ENCODE measurements at places on chromosomes 4 and X.

- H3K36me3 ChIP-seq = no peaks in the 10 kb centered on the region
- no peaks in the 10 kb centered on the region for H3K27me3 ChIP-seq
- H3K4me1 ChIP-seq = peaks cover under 1% of the 10 kb centered on the region
These were observed 636.9 kb upstream of the BOD1L1 start for GRCh38 chr4:14264437-14264836.

DNA sequence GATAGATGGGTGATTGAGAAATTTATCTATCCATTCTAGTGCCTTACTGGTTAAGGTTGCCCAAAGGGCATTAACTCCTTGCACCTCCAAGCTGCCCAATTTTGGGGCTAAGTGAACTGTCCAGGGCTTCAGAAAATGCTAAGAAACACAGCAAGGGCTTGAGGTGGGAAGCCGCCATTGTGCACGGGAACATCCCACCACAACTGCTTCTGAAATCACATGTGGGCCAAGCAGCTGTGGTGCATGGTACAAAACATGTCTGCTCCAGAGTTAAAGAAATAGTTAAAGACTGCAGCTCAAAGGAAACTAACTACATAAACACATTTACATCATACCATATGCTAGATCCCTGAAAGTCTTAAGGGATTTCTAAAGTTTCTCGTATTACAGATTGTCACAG is 144.3 kb upstream of the NDST3 start:
- H3K4me3 ChIP-seq = no peak overlapping the region
- DNase-seq = no peak
- no peaks in the 10 kb centered on the region for H3K36me3 ChIP-seq
- H3K27me3 ChIP-seq = no peaks in the 10 kb centered on the region

GRCh38 chr4:53013873-53014775 is 152.0 kb downstream of the RASL11B start:
- no peaks in the 10 kb centered on the region for H3K4me1 ChIP-seq
- DNase-seq = no peak
- H3K36me3 ChIP-seq = no peaks in the 10 kb centered on the region
- no peak overlapping the region for H3K27ac ChIP-seq

DNA sequence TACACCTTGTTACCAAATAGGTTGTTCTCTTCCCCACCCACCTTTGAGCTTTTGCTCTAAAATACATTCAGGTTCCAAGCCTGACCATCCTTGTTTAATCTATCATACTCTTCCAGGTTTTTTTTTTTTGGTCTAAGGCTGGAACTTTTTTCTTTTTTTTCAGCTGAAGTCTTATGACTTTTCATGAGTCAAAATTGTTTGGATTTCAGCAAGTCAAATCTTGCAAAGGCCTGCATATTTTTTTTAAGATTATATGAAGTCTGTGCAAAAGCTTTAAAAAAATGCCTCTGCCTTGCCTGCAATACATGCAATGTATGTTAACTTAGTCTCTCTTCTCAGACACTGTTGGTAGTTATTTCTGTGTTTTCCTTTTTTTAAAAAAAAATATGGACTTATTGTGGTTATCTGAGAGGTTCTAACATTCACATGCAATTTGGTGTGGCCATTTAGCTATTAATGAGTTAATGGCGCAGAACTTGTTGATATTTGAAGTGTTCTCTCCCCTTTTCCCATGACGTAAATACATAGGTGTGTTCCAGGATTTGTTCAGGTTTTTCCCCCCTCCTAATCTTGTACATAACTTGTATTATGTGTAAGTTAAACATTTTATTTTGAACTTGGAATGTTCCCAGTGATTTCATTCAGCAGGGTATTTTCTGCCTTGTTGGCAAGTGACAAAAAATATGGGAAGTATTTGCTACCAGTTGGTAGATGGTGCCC is 58.7 kb downstream of the CCKAR start:
- DNase-seq = no peak
- H3K4me3 ChIP-seq = no peak overlapping the region
- no peak overlapping the region for H3K27ac ChIP-seq
- no peaks in the 10 kb centered on the region for H3K4me1 ChIP-seq
- no peaks in the 10 kb centered on the region for H3K27me3 ChIP-seq
- no peaks in the 10 kb centered on the region for H3K36me3 ChIP-seq

- no peak overlapping the region for H3K27ac ChIP-seq
- no peak overlapping the region for H3K4me3 ChIP-seq
- no peaks in the 10 kb centered on the region for H3K27me3 ChIP-seq
- no peaks in the 10 kb centered on the region for H3K4me1 ChIP-seq
- H3K36me3 ChIP-seq = no peaks in the 10 kb centered on the region
These were observed 27.4 kb upstream of the PLAC1 start for GRCh38 chrX:134685668-134686067.

DNA sequence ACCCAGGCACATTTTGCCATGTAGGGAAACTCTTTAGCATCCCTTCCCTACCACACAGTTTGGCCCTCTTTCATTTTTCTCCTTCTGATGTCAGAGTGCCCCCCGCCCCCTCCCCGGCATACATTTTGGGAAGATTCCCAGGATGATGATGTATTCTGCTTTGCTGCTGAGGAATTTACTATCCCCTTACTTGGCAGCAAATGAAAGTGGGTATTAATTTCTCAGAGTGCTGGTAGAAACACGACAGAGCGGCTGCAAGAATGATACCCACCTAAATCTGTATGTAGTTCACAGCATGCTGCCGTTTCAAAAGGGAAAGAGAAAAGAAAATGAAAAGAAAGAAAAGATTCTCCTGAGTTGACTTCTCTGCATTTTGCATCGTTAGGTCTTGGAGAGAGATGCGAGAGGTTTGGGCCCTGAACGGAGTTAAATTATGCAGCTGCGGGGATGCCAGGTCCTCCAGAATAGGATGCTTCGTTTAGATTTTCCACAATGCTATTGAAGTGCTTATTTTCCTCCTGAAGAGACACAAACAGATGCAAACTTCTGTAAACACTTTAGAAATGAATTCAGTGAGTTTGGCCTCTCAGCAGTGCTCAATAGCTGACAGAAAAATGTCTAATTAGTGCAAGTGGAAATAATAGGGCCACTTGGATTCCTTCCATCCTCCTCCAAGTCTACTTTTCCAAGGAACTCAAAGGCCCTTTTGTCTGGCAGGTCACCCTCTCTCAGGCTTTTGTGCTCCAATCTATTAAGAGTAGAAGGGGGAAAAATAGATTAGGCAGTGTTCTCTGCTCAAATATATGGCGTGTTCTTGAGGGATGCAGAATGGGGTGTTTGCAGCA is 106.2 kb downstream of the ALPK1 start:
- H3K27ac ChIP-seq = no peak overlapping the region
- H3K4me3 ChIP-seq = no peak overlapping the region
- no peaks in the 10 kb centered on the region for H3K36me3 ChIP-seq
- H3K27me3 ChIP-seq = no peaks in the 10 kb centered on the region
- no peak for DNase-seq
- H3K4me1 ChIP-seq = no peaks in the 10 kb centered on the region

GRCh38 chrX:152892999-152893891 is 4.6 kb upstream of the ZNF185 start:
- no peak overlapping the region for H3K4me3 ChIP-seq
- no peaks in the 10 kb centered on the region for H3K4me1 ChIP-seq
- no peaks in the 10 kb centered on the region for H3K27me3 ChIP-seq

DNA sequence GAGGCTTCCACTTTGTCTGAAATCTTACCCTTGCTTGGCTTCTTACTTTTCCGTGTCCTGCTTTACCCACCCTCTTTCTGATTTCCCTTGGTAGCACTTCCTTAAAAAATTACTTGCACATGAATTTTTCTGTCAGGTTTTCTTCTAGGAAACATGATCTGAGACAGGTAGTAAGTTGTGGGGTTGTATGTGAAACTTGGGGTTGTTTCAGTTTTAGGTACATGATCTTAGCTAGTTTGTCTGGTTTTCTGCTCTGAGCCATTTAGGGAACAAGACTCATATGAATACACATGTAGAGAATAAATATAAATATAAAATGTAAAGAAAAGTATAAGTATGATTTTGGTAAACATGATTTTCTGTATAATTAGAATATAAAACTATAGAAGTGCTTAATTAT is 17.4 kb upstream of the ARMCX2 start:
- peak; percentile 59 for DNase-seq
- peak overlapping the region; percentile 55 for H3K27ac ChIP-seq
- H3K36me3 ChIP-seq = no peaks in the 10 kb centered on the region
- H3K27me3 ChIP-seq = no peaks in the 10 kb centered on the region

DNA sequence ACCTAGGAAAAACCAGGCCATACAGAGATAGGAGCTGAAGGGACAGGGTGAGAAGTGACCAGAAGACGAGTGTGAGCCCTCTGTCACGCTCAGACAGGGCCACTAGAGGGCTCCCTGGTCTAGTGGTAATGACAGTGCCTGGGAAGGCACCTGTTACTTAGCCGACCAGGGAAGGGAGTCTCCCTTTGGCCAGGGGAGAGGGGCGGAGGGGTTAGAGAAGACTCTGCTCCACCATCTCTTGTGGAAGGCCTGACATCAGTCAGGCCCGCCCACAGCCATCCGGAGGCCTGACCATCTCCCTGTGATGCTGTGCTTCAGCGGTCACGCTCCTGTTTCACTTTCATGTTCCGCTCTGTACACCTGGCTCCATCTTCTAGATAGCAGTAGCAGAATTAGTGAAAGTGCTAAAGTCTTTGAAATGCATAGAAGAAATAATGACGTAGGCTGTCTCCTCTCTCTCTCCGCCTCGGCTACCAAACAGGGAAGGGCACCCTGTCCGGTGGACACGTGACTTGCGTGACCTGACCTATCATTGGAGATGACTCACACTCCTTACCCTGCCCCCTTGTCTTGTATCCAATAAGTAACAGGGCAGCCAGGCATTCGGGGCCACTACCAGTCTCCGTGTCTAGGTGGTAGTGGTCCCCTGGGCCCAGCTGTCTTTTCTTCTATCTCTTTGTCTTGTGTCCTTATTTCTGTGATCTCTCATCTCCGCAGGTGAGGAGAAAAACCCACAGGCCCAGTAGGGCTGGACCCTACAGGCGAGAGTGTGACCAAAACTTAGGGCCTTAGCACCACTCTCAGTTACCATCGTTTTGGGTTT is 26.7 kb downstream of the HTT-AS start:
- H3K27me3 ChIP-seq = peaks cover 32% of the 10 kb centered on the region
- no peaks in the 10 kb centered on the region for H3K36me3 ChIP-seq
- peak overlapping the region; percentile 65 for H3K27ac ChIP-seq

GRCh38 chrX:72465889-72466288 is 106.8 kb downstream of the HDAC8 start:
- no peaks in the 10 kb centered on the region for H3K27me3 ChIP-seq
- no peaks in the 10 kb centered on the region for H3K36me3 ChIP-seq

- no peaks in the 10 kb centered on the region for H3K36me3 ChIP-seq
- no peak for DNase-seq
- H3K27me3 ChIP-seq = no peaks in the 10 kb centered on the region
- H3K4me1 ChIP-seq = no peaks in the 10 kb centered on the region
- H3K27ac ChIP-seq = no peak overlapping the region
These were observed 647.0 kb upstream of the AADAT start for GRCh38 chr4:170736710-170737109.

- no peaks in the 10 kb centered on the region for H3K27me3 ChIP-seq
- H3K36me3 ChIP-seq = no peaks in the 10 kb centered on the region
- no peak overlapping the region for H3K4me3 ChIP-seq
These were observed 66.4 kb downstream of the HPRT1 start for GRCh38 chrX:134526399-134526798.

DNA sequence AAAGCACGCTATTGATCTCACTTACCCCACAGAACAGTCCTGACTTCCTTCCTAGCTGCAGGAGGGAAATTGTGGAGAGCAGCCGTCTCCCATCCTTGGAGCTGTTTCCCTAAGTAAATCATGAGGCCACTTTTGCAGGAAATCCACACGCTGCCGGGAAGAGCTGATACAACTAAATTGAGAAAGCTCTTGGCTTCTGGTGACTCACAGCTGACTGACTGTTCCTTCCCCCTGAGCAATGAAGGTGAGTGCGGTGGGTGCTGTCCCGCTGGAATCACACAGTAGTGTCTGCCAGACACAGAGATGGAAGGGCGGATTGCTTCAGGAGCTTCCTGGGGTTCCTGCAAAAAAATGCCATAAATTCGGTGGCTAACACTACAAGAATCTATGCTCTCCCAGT is 268.9 kb downstream of the ASMT start:
- H3K27ac ChIP-seq = no peak overlapping the region
- H3K4me3 ChIP-seq = no peak overlapping the region
- DNase-seq = no peak
- no peaks in the 10 kb centered on the region for H3K27me3 ChIP-seq
- H3K36me3 ChIP-seq = no peaks in the 10 kb centered on the region
- H3K4me1 ChIP-seq = no peaks in the 10 kb centered on the region

DNA sequence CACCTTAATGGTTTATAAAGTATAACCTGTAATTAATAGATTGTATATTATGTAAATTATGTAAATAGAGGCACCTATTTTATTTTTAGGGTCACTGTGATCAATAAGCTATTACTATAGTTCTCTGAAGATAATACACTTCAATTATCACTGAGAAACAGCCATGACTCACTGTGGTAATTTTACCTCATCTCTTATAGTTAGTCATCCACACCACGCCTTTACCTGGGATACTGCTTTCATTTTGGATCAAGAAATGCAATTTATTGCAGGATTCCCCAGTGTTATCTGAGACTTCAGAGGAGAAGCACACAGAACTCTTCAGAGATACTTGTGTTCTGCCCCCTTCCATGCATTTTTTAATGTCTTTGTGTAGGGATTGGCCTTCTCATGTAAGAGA is 348.1 kb upstream of the ATOH1 start:
- no peak overlapping the region for H3K4me3 ChIP-seq
- H3K27ac ChIP-seq = no peak overlapping the region
- H3K36me3 ChIP-seq = no peaks in the 10 kb centered on the region
- no peaks in the 10 kb centered on the region for H3K4me1 ChIP-seq
- H3K27me3 ChIP-seq = no peaks in the 10 kb centered on the region

DNA sequence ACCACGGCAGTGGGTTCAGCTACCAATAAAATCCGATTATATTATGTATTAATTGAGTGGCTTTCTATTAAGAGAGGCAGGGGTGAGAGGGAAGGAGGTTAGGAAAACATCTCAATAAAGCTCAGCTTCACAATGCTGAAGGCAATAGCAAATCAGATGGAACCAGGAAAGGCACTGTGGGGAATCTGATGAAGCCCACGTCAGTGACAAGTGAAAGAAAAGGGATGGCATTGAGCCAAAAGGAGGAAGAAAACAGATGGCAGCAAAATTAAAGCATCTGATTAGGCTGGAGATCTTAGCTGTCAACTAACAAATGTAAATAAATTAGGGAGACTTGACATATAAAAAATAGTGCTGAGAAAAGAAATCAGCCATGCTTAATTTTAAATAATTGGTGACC is 180.9 kb downstream of the RASL11B start:
- no peaks in the 10 kb centered on the region for H3K36me3 ChIP-seq
- H3K27me3 ChIP-seq = no peaks in the 10 kb centered on the region
- no peak overlapping the region for H3K27ac ChIP-seq
- H3K4me1 ChIP-seq = no peaks in the 10 kb centered on the region
- no peak for DNase-seq

DNA sequence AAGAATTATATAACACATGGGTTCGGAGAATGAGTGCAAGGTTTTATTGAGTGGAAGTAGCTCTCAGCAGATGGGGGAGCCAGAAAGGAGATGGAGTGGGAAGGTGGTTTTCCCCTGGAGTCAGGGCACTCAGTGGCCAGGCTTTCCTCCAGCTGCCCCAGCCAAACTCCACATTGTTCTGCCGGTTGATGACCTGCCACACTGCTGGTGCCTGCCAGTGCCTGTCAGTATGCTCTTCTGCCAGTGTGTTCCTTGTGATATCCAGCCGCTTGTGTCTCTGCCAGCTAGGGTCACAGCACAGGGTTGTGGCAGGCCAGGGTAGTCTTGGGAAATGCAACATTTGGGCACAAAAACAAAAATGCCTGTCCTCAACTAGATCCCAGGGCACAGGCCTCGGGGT is 604.8 kb upstream of the TECRL start:
- no peak overlapping the region for H3K27ac ChIP-seq
- H3K27me3 ChIP-seq = no peaks in the 10 kb centered on the region
- H3K4me1 ChIP-seq = no peaks in the 10 kb centered on the region
- no peaks in the 10 kb centered on the region for H3K36me3 ChIP-seq
- DNase-seq = no peak

Measured in MM.1S (cell line).